ENCODE measurements at places on chromosomes 1 and 21.

- no peak for DNase-seq
Observed at GRCh38 chr21:25717491-25718147, 17.1 kb downstream of the ATP5PF start.

GRCh38 chr1:60069691-60070090, 3.9 kb downstream of the C1orf87 start:
- no peak for DNase-seq

GRCh38 chr1:29523136-29523535, 286.8 kb downstream of the PTPRU start:
- DNase-seq = no peak

GRCh38 chr1:82625537-82625936, 824.8 kb downstream of the ADGRL2 start:
- DNase-seq = no peak

DNA sequence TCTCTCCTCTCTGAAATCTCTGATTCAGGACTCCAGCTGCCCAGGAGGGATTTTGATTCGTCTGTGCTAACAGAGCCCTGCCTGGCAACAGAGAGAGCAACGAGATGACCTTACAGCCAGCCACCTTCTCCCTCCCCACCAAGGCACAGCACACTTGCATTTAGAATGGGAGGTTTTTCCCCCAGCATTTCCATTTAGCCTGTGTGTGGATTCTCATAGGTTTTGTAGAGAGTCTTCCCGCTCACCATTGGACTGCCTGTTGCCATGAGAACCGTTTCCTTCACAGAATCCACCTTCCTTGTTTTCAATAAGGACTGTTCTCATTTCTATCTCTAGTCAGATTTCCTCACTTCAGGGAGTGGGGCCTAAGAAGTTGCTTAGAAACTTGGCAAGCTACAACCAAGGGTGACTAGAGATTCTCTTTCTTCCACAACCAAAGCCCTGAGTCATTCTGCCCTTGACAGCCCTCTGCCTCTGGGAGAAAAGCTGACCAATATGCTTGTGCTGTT, 5.8 kb upstream of the IKBKE start:
- no peak for DNase-seq

DNA sequence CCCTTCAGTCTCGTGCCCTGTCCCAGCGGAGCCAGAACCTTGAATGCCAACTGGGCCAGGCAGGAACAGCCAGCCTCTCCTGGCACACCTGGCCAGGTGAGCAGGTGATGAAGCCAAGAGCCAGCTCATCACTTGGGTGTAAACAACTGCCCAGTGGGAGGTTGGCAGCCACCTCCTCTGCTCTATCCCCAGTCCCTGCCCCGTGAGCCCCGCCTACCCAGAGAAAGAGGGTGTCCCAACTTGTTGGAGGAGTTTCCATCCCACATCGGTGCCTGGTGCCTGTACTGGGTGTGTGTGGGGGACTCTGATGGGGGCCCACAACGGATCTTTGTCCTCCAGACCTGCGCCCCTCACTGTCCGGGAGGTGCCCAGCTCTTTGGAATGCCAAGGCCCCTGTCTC, 17.8 kb upstream of the FAM131C start:
- no peak for DNase-seq

DNA sequence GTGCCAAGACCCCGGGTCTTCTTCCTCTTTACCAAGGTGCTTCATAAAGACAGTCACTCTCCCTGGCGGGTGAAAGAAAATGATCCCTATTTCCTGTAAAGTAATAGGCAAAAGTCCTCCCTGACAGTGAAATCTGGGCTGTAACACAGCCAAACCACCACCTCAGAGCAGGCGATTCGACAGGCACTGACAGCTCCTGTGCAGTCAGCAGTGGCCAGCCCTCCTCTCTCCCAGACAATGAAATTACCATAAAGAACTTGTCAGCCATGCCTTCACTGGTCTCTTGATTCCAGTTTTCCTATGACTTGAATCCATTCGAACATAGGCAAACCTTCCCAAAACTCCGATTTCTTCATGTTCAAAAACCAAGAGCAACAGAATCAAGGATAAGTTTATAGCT, 492.2 kb upstream of the DAB1 start:
- no peak for DNase-seq

DNA sequence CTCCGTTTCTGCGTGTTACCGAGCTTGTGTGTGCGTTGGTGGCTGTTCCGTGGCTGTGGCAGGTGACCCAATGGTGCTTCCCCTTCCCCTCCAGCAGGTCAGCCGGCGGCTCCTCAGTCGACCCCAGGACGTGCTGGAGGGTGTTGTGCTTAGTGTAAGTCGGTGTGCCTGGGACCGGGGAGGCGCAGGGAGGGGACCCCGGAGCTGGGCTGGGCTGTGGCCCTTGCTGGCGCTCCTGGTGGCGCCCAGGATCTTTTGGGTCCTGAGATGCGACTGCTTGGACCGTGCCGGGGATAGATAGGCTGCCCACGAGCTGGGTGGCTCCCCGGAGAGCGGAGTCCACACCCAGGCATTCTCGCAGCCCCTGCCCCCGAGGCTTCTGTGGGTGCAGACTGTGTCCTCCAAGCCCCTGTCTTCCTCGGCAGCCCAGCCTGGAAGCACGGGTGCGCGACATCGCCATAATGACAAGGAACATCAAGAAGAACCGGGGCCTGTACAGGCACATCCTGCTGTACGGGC, 5.9 kb downstream of the ATAD3C start:
- DNase-seq = no peak

GRCh38 chr1:156624814-156625435, 5.7 kb downstream of the HAPLN2 start:
- DNase-seq = no peak

DNA sequence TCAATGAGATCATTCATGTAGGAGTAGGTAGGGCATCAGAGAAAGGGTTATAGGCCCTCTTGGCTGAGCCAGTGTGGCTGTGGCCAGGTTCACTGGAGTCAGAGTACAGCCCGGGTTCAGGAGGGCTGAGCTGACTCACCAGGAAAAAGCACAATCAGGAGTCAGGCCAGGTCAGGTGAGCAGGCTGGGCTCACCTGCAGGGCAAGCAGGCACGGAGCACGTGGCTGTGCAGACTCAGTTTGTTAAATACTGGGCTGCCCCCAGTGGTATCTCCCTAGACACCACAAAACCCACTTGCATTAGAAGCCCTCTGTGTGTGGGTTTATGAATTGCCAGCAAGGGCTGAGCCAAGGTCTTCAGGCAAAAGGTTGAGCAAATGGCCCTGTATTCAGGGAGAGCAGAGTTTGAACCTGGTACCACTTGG, 122.1 kb upstream of the SERBP1 start:
- no peak for DNase-seq

- DNase-seq = no peak
Observed at GRCh38 chr1:26585471-26585870, 55.9 kb downstream of the RPS6KA1 start.

DNA sequence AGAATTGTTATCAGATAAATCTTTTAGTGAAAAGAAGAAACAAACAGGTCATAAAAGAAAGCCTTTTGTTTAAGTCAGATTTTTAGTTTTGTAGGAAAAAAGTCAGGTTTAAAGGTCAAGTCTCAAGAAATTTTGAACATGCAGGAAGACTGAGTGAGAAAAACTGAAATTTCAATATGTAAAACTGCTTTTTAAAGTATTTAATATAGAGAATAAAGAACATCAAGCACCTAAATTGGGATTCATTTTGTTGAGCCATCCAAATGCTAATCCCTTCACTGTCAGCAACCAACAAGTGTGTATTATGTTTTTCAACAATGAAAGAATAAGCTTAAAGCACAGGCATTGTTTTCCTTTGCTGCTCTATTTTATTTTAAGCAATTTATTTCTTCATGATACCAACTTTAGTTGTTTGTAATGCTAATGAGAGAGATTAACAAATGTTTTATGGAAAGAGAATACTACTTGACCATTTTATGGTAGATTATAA, 114.9 kb upstream of the SERTAD4 start:
- no peak for DNase-seq

GRCh38 chr1:68770817-68771216, 273.9 kb upstream of the DEPDC1 start:
- no peak for DNase-seq

DNA sequence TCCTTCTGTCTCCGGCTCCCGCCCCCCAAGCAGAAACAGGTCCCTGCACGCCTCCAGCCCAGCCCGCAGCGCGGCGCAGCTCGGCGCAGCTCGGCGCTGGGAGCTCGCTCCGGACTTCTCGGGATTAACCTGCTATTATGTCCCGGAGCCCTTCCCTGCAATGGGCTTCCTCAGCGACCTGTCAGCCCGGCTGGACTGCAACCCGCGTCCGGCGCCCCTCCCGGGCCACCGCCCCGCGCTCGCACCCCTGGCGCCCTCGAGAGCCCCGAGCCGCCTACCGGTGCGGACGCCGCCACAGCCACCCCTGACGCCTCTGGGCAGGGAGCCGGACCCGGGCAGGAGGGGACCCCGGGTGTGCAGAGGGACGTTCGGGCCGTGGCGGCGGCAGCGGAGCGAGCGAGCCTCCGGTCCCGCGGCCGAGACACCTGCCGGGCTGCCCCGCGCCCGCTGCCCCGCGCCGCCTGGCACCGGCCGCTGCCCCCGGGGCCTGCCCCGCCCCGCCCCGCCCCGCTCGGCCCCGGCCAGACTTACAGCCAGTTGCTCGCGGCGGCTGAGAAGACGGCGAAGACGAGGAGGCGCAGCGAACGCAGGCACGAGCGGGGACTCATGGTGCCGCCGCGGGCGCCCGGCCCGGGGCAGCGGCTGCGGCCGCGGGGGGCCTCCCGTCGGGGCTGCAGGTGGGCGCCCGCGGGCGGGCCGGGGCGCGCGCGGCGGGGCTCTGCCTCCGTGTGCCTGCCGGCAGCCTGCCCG, 407 bp downstream of the WNT4 start:
- DNase-seq = peak; percentile 64

DNA sequence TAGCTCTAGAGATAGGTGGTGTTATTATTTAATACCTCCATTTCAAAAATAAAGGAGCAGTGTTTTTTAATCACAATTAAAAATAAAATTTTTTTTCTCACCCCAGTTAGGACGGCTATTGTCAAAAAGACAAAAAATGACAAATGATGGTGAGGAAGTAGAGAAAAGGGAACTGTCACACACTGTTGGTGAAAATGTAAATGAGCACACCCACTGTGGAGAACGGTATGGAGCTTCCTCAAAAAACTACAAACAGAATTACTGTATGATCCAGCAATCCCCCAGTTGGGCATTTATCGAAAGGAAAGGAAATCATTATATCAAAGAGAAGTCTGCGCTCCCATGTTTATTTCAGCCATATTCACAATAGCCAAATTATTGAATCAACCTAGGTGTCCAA, 148.7 kb upstream of the NR5A2 start:
- DNase-seq = no peak

GRCh38 chr1:117569856-117570255, 36.0 kb upstream of the TENT5C start:
- DNase-seq = no peak

- no peak for DNase-seq
Observed at GRCh38 chr21:42120101-42120902, 49.2 kb downstream of the UMODL1 start.

- no peak for DNase-seq
Observed at GRCh38 chr21:34116569-34116968, 43.2 kb downstream of the MRPS6 start.

GRCh38 chr1:177897281-177897997, 72.4 kb downstream of the SEC16B start:
- DNase-seq = no peak

- no peak for DNase-seq
Observed at GRCh38 chr1:209960926-209961325, 22.9 kb downstream of the SYT14 start.

- no peak for DNase-seq
Observed at GRCh38 chr1:30322859-30323257, 400.5 kb downstream of the MATN1 start.

GRCh38 chr1:70762386-70762785, 285.2 kb downstream of the PTGER3 start:
- no peak for DNase-seq

DNA sequence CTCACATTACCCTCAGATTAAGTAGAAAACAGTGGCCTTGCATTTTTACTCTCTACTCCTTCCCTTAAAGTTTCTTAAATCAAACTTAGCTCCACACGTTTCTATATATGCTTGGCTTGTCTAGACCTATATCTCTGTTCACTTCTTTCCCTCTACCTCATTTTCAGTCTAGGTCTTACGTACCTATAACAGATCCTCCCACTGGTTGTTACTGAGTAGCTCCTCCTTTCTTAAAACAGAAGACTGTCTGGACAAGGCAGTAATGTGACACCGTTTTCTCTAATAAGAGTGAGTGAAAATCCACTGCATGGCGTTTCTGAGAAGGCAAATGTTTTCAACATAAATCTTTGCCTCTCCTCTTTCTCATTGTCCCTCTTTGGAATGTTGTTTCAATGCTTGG, 211.7 kb upstream of the POGK start:
- no peak for DNase-seq

- DNase-seq = no peak
Observed at GRCh38 chr1:92956254-92957029, 4.8 kb downstream of the DIPK1A start.

DNA sequence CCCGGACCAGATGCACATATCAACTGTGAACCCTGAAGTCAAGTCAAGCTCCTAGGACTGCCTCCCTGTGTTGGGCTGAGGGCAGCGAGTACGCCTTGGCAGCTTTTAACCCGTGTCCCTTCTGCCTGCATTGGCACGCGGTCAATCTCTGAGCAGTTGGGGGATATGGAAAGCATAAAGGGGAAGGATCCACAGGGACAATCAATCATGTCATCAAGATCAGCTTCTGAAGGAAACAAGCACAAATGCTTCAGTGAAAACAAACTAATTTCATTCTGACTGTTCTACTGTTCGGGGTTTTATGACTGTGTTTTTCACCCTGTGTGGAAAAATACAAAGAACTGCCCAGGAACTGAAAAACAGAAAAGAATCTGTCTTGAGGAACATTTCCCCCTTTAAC, 106.2 kb downstream of the RUNX1 start:
- no peak for DNase-seq

- DNase-seq = no peak
Observed at GRCh38 chr1:5815211-5815610, 177.0 kb downstream of the NPHP4 start.

GRCh38 chr1:165629151-165629550, 1.9 kb upstream of the MGST3 start:
- DNase-seq = no peak

DNA sequence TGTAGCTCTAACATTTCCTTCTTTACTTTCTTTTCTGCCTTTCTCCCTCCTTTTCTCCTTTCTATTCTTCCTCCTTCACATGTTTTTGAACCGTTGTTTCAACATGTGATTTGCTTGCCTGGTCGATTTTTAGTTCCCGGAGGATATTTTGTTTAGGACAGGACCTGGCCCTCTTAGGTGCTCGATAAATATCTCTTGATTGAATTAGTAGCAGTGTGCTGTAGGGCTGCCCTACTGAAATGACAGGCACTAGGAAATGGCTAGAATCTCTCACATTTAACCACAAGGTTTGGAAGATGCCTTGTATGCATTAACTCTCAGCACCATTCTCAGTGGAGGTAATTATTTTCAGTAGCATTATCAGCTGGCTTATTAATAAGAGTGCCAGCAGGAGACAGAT, 305.6 kb downstream of the PAPPA2 start:
- no peak for DNase-seq

- DNase-seq = no peak
Observed at GRCh38 chr1:93111065-93111464, 32.0 kb downstream of the MTF2 start.

GRCh38 chr1:90826834-90827233, 109.7 kb upstream of the BARHL2 start:
- DNase-seq = no peak

- DNase-seq = peak; percentile 82
Observed at GRCh38 chr1:182601416-182601786, 2.8 kb downstream of the RGS16 start.

GRCh38 chr1:84090447-84091245, 53.4 kb upstream of the PRKACB start:
- DNase-seq = no peak

- DNase-seq = peak; percentile 84
Observed at GRCh38 chr1:212959266-212960220, 9.2 kb downstream of the VASH2 start.

Data from GM13976 (cell line).